ENCODE measurements at places on chromosomes 4 and X.

DNA sequence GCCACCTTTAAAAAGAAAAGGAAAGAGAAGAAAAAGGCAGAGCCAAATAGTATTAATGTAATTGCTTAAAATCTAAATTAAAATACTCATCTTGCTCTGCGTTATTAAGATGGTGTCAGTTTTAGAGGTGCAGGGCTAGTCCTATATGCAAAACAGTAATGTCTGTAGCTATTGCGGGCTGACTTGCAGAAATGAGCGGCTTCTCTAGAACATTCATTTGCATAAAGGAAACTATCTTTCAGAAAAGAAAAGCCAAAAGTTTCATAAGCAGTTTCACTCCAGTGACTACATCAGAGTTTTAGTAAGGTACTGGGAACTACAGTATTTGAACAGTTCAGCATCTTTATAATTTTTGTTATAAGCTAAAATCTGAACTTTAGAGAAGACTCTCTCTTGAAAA is 6.0 kb downstream of the SMAD1 start:
- H3K27me3 ChIP-seq: no peaks in the 10 kb centered on the region
- H3K4me3 ChIP-seq: no peak overlapping the region
- DNase-seq: no peak
- H3K36me3 ChIP-seq: no peaks in the 10 kb centered on the region
- no peak overlapping the region for H3K27ac ChIP-seq

DNA sequence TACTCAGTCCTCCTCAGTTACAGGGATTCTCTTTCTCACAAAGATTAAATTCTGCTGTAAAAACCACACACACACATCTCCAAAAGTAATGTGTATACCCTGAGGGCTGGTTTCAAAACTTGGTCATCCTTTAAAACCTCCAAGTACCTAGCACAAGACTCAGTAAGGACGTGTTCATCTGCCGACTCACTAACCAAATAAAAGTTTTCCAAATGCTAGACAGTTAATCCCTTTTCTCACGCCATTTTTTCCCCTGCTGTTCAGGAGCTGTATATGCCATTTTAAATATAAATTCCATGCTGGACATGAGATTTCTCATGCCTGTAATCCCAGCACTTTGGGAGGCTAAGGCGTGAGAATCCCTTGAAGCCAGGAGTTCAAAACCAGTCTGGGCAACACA is 3.9 kb upstream of the SAT1 start:
- H3K4me3 ChIP-seq: no peak overlapping the region
- DNase-seq: no peak
- H3K36me3 ChIP-seq: no peaks in the 10 kb centered on the region
- no peaks in the 10 kb centered on the region for H3K27me3 ChIP-seq
- H3K4me1 ChIP-seq: no peaks in the 10 kb centered on the region

GRCh38 chr4:67712650-67713528 is 11.9 kb upstream of the UBA6 start:
- DNase-seq: peak; percentile 11
- H3K4me3 ChIP-seq: no peak overlapping the region
- no peaks in the 10 kb centered on the region for H3K36me3 ChIP-seq
- peaks cover 19% of the 10 kb centered on the region for H3K4me1 ChIP-seq
- no peaks in the 10 kb centered on the region for H3K27me3 ChIP-seq

GRCh38 chr4:41428601-41429279 is 109.2 kb upstream of the LIMCH1 start:
- H3K27ac ChIP-seq: no peak overlapping the region
- H3K36me3 ChIP-seq: no peaks in the 10 kb centered on the region
- H3K4me1 ChIP-seq: peaks cover 2% of the 10 kb centered on the region
- no peak overlapping the region for H3K4me3 ChIP-seq
- DNase-seq: no peak

DNA sequence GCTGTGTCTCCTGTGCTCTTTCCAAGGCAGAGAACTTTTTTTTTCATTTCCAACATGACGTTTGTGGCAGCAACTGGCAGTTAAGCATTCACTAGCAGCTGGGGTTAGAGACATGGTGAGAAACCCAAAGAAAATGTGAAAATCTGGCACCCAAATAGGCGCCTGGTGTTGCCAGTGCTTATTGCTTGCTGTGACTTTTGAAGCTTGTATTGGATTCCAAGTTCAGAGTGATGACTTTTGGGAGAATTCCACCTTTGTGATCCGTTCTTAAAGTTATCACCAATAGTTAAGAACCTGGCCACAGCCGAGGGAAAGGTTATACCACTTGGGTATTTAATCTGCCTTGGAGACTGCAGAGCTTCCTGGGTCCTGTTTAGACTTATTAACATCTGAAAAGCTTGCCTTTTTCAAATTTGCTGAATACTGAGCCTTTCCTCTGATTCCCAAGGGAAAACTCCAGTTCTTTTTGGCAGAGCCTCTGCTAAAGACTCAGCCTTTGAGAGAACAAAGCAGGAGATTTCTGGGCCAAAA is 101.0 kb downstream of the OPHN1 start:
- no peak overlapping the region for H3K4me3 ChIP-seq
- no peak overlapping the region for H3K27ac ChIP-seq
- no peaks in the 10 kb centered on the region for H3K27me3 ChIP-seq
- no peak for DNase-seq
- no peaks in the 10 kb centered on the region for H3K36me3 ChIP-seq
- no peaks in the 10 kb centered on the region for H3K4me1 ChIP-seq

GRCh38 chrX:140715787-140716186 is 6.2 kb downstream of the LINC00632 start:
- no peak overlapping the region for H3K4me3 ChIP-seq
- H3K36me3 ChIP-seq: no peaks in the 10 kb centered on the region
- H3K4me1 ChIP-seq: peaks cover 12% of the 10 kb centered on the region
- no peak for DNase-seq
- H3K27me3 ChIP-seq: no peaks in the 10 kb centered on the region

- H3K36me3 ChIP-seq: no peaks in the 10 kb centered on the region
- H3K27me3 ChIP-seq: no peaks in the 10 kb centered on the region
- no peaks in the 10 kb centered on the region for H3K4me1 ChIP-seq
These were observed 5.9 kb downstream of the ETDB start for GRCh38 chrX:135114392-135114791.

DNA sequence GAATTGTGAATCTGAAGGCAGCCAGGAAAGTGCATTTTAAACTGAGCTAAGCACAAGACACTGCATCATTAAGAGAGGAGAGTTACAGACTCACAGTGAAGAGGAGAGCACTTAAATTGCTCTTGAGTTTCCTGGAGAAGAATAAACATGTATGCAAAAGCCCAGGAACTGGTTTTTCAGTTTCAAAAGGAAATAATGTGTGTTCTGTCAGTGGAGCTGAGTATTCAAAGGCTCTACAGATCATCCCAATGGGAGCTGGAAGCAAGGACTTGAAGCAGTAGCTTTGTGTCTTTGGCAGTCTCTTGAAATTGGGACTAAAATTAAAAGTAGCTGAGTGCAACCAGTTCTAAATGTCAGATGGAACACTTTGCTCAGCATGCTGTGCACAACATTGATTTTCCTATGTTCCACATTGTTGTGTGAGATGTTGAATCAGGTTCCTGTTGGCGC is 147.5 kb upstream of the ANK2 start:
- no peaks in the 10 kb centered on the region for H3K36me3 ChIP-seq
- H3K4me3 ChIP-seq: no peak overlapping the region
- peaks cover 2% of the 10 kb centered on the region for H3K4me1 ChIP-seq
- no peak for DNase-seq

DNA sequence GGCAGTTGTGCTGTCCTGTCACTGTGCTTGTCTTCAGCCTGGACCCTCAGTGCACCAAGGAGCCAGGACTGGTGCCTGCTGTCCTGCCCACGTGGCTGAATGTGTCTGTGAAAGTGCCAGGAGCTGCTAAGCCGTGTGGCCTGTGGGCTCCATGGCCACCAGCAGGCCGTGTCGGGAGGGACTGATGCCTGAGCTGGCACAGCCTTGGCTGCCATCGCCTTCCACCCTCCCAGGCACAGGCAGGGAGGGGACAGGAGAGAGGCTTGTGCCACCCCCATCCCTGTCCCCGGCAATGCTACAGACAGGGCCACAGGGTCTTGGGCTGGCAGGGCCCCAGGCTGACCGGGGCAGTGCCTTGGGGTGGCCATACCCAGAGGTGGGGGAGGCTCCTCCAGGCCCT is 24.8 kb downstream of the DOK7 start:
- H3K27ac ChIP-seq: no peak overlapping the region
- H3K4me1 ChIP-seq: peaks cover 17% of the 10 kb centered on the region
- DNase-seq: no peak
- no peaks in the 10 kb centered on the region for H3K36me3 ChIP-seq

- no peaks in the 10 kb centered on the region for H3K36me3 ChIP-seq
- H3K4me1 ChIP-seq: no peaks in the 10 kb centered on the region
- no peak overlapping the region for H3K27ac ChIP-seq
- H3K4me3 ChIP-seq: no peak overlapping the region
- DNase-seq: no peak
These were observed 146.3 kb upstream of the RPS6KA3 start for GRCh38 chrX:20412871-20413486.

DNA sequence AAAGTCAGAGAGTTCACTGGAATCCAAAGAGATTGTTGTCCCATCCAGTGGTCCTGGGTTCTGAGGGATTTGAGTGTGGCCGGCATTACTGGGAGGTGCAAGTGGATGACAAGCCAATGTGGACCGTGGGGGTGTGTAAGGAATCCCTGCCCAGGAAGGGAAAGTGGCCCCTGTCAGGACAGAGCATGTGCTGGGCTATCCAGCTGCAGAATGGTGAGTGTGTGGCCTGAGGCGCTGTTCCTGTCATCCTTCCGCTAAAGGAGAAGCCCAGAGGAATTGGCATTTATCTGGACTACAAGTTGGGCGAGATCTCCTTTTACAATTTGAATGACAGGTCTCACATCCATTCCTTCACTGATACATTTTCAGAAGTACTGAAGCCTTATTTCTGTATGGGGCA is 20.4 kb upstream of the TRIM60 start:
- no peaks in the 10 kb centered on the region for H3K27me3 ChIP-seq
- H3K27ac ChIP-seq: no peak overlapping the region
- no peaks in the 10 kb centered on the region for H3K4me1 ChIP-seq

DNA sequence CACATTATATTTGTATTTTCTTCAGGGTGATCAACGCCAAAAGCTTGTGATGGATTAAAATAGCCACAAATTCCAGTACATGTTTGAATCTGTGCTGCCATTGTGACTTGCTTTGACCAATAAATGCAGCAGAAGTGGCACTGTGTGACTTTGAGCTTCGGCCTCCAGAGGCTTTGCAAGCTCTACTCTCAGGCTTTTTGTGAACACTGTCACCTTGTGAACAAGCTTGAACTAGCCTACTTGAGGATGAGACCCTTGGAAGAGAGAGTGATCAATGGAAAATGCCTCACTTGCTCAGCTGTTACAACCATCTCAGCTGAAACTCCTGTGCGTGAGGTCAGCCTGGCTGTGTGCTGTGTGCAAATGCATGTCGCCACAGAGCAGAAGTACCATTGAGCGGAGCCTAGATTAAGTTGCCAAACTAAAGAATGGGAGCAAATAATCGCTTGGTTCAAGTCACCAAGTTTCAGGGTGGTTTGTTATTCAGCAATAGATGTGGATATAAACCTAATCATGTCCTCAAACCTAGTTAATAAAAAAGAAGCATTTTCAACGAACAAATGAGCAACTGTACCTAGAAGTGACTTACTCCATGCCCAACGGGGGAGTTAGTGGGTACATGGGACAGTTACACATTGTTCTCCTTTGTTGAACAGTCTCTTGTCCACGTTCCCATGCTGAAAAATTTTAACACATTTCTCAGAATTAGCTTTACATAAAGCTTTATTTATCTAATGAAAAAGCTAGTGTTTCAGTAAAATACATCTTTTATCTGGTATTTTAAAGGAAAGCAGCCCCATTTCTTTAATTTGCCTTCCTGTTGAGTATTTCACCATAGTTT is 23.5 kb downstream of the NOA1 start:
- H3K36me3 ChIP-seq: no peaks in the 10 kb centered on the region
- no peaks in the 10 kb centered on the region for H3K4me1 ChIP-seq
- no peak overlapping the region for H3K27ac ChIP-seq

DNA sequence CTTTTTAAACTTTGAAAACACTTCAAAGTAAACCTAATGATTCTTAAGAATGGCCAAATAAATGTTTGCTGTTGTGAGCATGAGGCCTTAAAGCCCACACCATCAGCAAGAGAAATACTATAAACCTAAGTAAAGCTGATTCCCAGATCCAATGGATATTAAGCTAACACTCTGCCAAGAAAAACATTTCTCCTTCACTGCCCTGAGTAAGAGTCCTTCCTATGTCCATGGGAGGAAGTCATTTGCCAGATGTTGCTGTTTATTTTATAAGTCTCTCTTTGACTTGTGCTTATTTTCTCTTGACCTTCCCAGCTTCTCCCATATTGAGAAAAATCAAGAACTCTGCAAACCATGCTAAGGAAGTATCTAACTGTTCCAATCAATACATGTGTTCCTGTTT is 154.3 kb upstream of the EDNRA start:
- no peaks in the 10 kb centered on the region for H3K36me3 ChIP-seq
- no peak for DNase-seq
- no peak overlapping the region for H3K4me3 ChIP-seq
- no peaks in the 10 kb centered on the region for H3K27me3 ChIP-seq
- H3K27ac ChIP-seq: no peak overlapping the region

DNA sequence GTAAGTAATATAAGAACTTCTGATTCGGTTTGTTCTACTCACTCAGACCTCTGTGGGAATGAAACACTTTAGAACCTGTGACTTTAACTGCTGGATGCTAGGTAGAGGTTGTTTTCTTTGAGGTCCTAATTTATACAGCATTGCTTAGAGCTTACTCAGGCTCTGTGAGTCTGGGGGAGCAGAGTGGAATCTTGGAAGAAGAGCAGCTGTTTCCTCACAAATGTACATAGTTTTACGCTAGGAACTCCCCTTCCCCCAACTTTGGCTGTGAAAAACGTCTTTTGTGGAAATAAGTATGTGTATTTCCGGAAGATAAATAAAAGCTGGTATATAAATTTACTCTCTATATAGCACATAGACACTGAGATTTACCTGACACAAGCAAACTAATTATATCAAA is 141.4 kb downstream of the NAA11 start:
- H3K27ac ChIP-seq: no peak overlapping the region
- H3K4me3 ChIP-seq: no peak overlapping the region
- no peak for DNase-seq
- H3K4me1 ChIP-seq: no peaks in the 10 kb centered on the region
- no peaks in the 10 kb centered on the region for H3K36me3 ChIP-seq

- no peaks in the 10 kb centered on the region for H3K27me3 ChIP-seq
- no peaks in the 10 kb centered on the region for H3K4me1 ChIP-seq
- H3K27ac ChIP-seq: no peak overlapping the region
- no peak overlapping the region for H3K4me3 ChIP-seq
These were observed 2.1 kb downstream of the HMGB2 start for GRCh38 chr4:173332021-173332487.

DNA sequence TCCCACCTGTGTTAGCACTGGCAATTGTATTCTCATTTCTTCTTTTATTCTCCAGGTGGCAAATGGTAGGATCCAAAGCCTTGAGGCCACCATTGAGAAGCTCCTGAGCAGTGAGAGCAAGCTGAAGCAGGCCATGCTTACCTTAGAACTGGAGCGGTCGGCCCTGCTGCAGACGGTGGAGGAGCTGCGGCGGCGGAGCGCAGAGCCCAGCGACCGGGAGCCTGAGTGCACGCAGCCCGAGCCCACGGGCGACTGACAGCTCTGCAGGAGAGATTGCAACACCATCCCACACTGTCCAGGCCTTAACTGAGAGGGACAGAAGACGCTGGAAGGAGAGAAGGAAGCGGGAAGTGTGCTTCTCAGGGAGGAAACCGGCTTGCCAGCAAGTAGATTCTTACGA is 176.9 kb downstream of the PTTG2 start:
- H3K4me1 ChIP-seq: peaks cover 4% of the 10 kb centered on the region
- H3K36me3 ChIP-seq: peaks cover 38% of the 10 kb centered on the region
- H3K27me3 ChIP-seq: no peaks in the 10 kb centered on the region
- DNase-seq: no peak
- peak overlapping the region; percentile 3 for H3K4me3 ChIP-seq

- no peaks in the 10 kb centered on the region for H3K27me3 ChIP-seq
- no peak for DNase-seq
- H3K36me3 ChIP-seq: no peaks in the 10 kb centered on the region
- H3K4me3 ChIP-seq: no peak overlapping the region
These were observed 904.3 kb upstream of the GRIA3 start for GRCh38 chrX:122279746-122280145.
